Mucosa of descending colon (tissue), 3 donors: ENCODE measurements at places on chromosomes 7 and 10. TPM values are rescaled to one million over a fixed set of nuclear protein-coding genes. Genes with fewer than 3 reads are reported as not detected.

GRCh38 chr10:61304746-61305145 lies 148.4 kb downstream of the TMEM26 start:
- no peak for DNase-seq

DNA sequence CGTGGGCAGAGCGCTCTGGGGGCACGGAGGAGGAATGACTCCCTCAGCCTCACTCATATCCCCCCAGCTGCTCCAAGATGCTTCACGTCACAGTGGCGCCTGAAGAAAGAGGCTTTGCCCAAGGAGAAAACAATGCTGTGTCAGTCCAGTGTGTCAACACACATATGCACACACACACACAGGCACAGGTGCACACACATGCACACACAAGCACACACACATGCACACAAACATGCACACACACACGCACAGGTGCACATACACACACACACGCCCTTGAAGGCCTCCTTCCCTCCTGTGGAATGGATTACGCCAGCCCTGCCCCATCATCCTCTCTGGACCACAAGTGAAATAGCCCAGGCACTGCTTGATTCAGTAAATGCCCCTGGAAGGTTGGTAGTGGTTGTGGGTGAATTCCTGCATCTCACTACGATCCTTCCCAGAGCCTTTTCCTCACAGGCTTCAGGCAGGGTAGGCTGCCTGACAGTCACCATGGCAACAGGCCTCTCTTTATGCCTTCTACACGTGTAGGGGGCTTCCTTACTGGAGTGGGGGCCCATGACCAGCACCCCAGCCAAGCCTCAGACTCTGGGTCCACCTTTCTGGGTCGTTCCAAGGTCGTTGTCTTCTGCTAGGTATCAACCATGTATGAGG lies 371.5 kb upstream of the PODXL start:
- DNase-seq, result no peak

- no peak for DNase-seq
Measured at GRCh38 chr10:47370878-47371277, 13.2 kb downstream of the ZNF488 start.

GRCh38 chr7:10662491-10662890 lies 311.2 kb upstream of the PHF14 start:
- DNase-seq, result no peak

DNA sequence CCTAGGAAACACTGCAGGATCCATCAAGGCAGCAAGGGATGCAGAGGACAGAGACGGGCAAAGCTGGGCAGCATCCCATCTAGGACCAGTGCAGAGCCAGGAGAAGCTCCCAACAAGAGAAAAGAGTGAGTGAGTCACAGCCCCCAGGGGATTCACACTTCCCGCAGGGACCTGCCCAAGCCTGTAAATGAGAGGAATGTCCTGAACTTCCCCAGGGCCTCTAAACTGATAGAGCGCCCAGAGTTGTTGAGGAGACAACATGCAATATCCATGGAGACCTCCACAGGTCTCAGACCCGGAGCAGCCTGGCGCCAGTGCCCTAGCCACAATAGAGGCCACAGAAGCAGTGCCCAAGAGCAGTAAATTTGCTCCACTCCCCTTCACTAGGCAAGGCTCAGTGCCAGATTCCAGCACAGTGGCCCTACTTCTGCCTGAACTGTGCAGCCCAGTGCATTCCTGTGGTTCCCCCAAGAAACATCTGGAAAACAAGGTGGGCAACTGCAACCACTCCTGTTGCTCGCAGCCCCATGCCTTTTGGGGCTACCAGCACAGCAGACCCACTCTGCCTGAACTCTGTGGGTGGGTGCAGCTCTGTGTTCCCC lies 567.5 kb downstream of the POM121L12 start:
- DNase-seq, result no peak

DNA sequence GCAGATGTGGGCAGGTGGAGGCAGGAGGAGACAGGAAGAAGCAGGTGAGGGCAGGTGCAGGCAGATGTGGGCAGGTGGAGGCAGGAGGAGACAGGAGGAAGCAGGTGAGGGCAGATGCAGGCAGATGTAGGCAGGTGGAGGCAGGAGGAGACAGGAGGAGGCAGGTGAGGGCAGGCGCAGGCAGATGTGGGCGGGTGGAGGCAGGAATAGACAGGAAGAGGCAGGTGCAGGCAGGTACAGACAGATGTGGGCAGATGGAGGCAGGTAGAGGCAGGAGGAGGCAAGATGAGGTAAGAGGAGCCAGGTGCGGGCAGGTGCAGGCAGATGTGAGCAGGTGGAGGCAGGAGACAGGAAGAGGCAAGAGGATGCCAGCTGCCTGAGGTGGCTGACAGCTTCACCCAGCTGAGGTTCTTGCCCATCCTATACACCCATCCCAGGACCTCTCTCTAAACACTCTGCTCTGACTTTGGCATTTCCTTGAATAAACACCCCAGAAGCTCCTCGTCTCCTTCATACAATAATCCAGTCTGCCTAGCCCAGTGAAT lies 33.0 kb downstream of the PTPRE start:
- no peak for DNase-seq

- DNase-seq, result no peak
Measured at GRCh38 chr10:74652664-74653063, 173.7 kb upstream of the KAT6B start.

- peak; percentile 94 for DNase-seq
Measured at GRCh38 chr7:148527717-148528168, 62.8 kb upstream of the C7orf33 start.

GRCh38 chr10:7193369-7193768 lies 217.5 kb downstream of the SFMBT2 start:
- DNase-seq, result no peak

DNA sequence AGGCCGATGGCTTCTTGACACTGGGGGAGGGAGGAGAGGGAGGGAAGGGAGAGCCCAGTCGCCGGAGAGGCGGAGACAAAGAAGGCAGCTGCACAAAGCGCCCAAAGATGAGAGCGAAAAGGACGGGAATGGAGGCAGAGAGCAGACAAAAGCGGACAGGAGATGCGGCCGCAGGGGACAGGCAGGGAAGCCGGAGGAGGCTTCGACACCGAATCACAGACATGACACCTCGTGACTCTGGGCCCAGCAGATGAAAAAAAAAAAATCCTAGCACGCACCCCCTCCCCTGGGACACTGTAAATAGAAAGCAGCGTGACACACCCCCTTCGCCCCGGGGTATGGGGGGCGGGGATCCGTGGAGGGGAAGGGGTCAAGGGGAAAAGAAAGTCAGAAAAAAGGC lies 976 bp downstream of the NAT16 start:
- DNase-seq, result no peak

GRCh38 chr7:7104314-7104698 lies 78.0 kb upstream of the C1GALT1 start:
- no peak for DNase-seq

DNA sequence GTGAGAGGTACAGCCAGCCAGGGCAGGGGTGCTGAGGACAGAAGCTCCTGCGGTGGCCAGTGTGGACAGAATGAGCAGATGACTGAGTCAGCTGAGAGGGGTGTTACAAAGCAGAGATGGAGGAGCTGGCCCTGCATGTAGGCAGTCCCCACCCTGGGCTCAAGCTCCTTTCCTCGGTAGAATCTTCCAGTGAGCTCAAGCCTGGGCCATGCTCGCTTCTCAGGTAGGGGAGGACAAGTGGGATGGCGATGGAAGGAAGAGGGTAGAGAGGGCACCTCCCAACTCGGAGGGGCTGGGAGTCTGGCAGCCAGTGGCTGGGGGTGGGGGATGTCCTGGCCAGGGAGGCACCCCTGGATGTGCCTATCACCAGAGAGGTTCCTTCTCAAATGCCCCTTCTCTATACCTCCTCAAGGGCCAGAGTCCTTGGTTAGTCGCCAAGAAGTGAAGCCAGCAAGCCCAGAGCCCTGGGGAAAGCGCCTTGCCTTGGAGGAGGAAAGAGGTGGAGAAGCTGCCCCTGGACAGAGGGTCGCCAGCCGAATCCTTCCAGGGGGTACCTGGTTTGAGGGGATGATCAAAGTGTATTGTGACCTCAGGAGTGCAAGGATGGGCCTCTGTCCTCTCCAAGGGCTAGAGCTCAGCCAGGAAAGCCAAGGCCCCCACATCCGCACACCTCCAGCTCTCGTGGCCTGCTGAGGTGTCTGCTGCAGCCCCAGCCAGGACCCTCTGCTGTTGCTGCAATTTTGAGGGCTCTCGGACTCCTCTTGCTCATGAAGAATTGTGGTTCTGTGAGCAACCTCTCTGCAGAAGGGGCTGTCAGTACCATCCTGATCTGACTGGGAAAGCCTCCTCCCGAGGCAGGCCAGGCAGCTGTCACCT lies 88.6 kb upstream of the MACROH2A2 start:
- DNase-seq, result no peak

GRCh38 chr7:4707217-4707741 lies 25.2 kb downstream of the FOXK1 start:
- DNase-seq, result no peak

- peak; percentile 50 for DNase-seq
Measured at GRCh38 chr7:2431260-2431867, 28.0 kb downstream of the CHST12 start.

GRCh38 chr7:2821161-2821841 lies 22.8 kb downstream of the GNA12 start:
- DNase-seq, result no peak

DNA sequence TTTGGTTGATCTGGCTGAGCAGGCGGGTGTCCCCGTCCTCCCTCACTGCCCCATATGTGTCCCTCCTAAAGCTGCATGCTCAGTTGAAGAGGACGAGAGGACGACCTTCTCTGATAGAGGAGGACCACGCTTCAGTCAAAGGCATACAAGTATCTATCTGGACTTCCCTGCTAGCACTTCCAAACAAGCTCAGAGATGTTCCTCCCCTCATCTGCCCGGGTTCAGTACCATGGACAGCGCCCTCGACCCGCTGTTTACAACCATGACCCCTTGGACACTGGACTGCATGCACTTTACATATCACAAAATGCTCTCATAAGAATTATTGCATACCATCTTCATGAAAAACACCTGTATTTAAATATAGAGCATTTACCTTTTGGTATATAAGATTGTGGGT lies 26.9 kb upstream of the TRIM56 start:
- peak; percentile 64 for DNase-seq

GRCh38 chr10:111360260-111360925 lies 283.6 kb downstream of the ADRA2A start:
- peak; percentile 32 for DNase-seq

- DNase-seq, result no peak
Measured at GRCh38 chr7:37027104-37027503, 302.8 kb upstream of the AOAH start.

DNA sequence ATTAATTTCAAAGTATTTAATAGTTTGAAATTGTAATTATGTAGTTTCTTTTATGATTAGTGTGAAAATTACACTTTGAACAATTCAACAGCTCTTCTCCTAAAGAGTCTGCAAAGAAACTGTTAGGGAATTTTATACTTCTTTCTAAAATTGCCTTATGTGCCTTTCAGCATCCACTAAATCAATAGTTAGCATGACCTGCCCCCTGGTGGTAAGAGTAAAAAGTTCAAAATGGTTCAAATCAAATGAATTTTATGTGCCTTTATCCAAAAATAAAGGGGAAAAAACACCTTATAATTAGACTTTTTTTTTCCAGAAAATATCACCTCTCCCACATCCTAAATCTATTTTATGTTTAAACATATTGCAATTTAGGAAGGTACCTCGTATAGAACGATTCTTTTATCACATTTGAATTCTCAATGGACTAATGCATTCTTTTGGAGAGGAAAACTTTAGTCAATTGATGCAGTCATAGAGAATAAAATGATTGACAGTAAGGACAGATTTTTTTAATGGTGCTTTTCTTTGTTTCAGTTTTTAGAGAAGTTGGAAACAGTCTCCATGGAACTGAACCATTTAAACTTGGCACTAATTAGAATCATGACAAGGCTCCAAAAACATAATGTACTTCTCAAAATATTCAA lies 163.7 kb downstream of the SEMA3D start:
- DNase-seq, result no peak

PTPRZ1 gene
- 0.49 TPM for total RNA-seq

TMEM60 gene
- total RNA-seq, result 12.4 TPM

IQUB gene
- total RNA-seq, result 0.26 TPM

HPS1 gene
- 80.9 TPM for total RNA-seq

SRGN gene
- 54.6 TPM for total RNA-seq

CNNM1 gene
- total RNA-seq, result 0.24 TPM

KRIT1 gene
- total RNA-seq, result 37.9 TPM

ANKRD61 gene
- total RNA-seq, result not detected

SPDYE9 gene
- total RNA-seq, result not detected
